ENCODE measurements at places on chromosomes 4 and X.

- DNase-seq, result no peak
Measured at GRCh38 chr4:144410230-144410783, 235.6 kb upstream of the HHIP start.

GRCh38 chrX:47849778-47850177, 13.1 kb downstream of the ZNF81 start:
- no peak for DNase-seq

- DNase-seq, result peak; percentile 7
Measured at GRCh38 chrX:84501798-84502628, at the start of gene HDX. TSS of gene HDX (minus strand) at chrX:84502453. CDS start at chrX:84475397, 27,056 bp downstream.

GRCh38 chr4:77431546-77431945, 174.1 kb upstream of the CXCL13 start:
- DNase-seq, result no peak

GRCh38 chrX:45140812-45141211, 59.9 kb downstream of the DIPK2B start:
- no peak for DNase-seq

GRCh38 chr4:56505269-56506130, at the start of gene ARL9:
TSS of gene ARL9 (plus strand) at chr4:56505791. CDS start at chr4:56505863, 72 bp downstream.
- DNase-seq, result peak; percentile 30

DNA sequence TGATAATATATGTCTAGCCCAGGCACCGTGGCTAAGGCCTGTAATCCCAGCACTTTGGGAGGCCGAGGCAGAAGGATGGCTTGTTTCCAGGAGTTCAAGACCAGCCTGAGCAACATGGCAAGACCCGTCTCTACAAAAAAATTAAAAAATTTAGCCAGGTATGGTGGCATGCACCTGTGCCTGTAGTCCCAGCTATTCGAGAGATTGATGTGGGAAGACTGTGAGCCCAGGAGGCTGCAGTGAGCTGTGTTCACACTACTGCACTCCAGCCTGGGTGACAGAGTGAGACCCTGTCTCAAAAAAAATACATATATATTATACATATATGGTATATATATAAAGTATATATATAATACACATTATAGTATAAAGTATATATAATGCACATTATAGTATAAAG, 162.0 kb upstream of the MAB21L2 start:
- no peak for DNase-seq

DNA sequence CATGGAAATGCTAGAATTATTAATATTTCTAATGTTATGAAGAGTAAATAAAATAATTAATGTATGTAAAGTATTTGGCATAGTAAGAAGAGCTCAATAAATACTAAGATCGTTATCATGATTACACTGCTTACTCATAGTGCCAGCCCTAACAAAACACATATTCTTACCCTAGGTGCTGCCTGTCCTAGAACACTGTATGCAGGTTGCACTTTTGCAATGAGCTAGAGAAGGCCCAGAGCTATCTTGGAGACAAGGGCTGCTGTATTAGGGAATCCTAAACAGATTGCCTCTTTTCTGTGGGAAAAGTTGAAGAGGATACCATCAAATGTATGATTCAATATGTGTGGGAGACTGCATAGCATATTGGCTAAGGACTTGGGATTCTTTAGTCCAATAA, 48.0 kb upstream of the TMEM164 start:
- no peak for DNase-seq

GRCh38 chrX:1403228-1403627, 11.3 kb upstream of the SLC25A6 start:
- no peak for DNase-seq
